Activated T-helper 9 cell treated with anti-CD3 and anti-CD28 coated beads, Interleukin-2, amount 50 U/mL, for 16 hours (primary cell): ENCODE measurements at places on chromosomes 6 and 20.

DNA sequence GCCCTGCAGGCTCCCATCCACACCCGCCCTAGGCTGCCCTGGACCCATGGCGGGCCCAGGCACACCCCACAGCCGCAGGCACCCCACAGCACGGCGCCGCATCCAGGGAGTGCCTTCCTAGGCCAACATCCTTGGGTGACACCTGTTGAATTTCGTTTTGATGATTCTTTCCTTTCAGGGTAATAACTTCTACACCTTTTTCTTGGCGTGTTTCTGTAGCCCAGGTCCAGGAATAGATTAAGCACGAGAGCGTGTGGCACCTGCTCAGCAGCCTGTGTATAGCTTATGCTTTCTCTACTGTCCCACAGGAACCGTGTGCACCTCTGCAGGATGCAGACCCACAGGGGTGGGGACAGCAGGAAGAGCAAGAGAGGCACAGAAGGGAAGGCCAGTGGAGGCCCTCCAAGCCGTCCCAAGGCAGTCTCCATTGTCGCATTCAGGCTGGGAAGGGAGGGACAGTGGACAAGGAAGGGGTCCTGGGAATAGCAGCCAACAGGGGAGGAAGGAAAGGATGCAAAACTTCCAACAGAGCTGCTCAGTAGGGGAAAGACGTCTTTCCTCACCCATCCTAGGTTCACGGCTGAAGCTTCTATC lies 118.1 kb upstream of the AFDN start:
- DNase-seq, result no peak

DNA sequence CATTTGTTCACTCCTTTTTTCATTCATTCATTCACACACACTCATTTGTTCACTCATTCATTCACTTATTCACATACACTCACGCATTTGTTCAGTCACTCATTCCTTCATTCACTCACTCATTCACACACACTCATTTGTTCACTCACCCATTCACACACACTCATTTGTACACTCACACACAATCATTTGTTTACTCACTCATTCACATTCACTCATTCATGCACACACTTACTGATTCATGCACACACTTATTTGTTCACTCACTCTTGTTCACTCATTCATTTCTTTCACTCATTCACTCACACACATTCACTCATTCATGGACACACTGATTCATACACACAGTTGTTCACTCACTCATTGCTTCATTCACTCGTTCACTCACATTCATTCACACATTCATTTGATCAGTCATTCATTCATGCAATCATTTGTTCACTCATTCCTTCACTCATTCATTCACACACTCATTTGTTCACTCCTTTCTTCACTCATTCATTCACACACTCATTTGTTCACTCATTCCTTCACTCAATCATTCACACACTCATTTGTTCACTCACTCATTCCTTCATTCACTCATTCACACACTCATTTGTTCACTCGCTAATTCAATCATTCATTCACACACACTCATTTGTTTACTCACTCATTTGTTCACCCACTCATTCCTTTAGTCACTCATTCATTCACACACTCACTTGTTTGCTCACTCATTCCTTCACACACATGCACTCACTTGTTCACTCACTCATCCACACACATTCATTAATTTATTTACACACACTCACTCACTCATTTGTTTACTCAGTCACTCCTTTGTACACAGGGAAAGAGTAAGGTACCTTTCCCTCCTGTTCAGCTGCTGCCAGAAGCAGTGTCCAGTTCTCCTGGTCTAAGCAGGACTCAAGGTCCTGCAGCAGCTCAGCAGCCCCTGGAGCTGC lies 50.7 kb upstream of the BHLHE23 start:
- DNase-seq, result no peak

DNA sequence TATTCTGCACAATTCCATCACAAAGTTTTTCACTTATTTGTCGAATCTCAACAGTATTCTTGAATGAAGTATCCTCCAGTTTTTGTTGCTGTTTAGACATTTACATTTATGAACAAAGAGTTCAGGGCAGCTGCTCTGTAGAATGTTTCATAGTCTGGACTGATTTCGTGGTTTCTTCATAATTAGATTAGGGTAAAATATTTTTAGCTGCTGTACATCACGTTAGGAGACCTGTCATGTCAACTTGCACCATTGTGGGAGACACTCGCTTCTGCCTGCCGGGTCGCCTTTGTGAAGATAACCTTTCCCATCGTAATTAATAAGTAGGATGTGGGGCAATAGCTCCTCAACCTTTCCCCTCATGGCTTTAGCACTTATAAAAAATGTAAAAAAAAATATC lies 27.5 kb upstream of the RPS6KA2 start:
- DNase-seq, result no peak

GRCh38 chr20:36205026-36205425 lies 31.3 kb upstream of the AAR2 start:
- DNase-seq, result no peak

DNA sequence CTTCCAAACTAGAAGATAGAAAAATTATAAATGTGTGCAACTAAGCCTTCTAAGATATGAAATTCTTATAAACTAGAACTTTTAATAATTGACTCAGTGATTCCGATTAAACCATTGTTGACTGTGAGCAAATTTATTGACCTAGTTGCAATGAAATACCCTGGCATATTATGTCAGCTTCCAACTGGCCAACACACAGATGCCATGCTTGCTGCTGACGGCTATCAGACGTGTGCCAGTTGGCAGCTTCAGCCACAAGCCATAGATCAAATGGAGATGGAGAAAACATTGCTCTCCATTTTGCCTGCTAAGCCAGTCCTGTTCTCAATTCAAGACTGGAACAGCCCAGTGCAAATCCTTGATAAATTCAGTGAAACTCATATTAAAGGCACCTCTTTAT lies 101.7 kb upstream of the HDGFL1 start:
- no peak for DNase-seq

DNA sequence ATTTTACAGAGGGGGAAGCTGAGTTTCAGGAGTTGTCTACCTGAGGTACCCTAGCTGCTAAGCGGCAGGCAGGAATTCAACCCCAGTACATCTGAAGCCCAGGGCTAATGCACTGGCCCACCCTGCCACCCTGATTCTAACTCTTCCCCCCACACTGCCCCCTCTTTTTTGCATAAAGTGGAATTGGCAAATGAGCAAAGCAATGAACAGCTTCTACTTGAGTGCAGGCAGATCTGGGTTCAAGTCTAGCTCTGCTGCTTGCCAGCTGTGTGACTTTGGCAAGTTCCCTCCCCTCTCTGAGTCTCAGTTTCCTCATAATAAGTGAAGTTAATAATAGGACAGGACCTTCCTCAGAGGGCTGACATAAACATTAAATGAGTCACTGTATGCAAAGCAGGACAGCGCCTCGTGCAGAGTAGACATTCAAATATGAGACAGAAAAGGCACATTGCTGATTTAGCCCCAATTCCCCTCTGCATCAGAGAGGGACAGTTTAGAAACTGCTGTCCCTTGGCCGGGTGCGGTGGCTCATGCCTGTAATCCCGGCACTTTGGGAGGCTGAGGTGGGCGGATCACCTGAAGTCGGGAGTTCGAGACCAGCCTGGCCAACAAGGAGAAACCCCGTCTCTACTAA lies 4.7 kb downstream of the ADA start:
- no peak for DNase-seq

DNA sequence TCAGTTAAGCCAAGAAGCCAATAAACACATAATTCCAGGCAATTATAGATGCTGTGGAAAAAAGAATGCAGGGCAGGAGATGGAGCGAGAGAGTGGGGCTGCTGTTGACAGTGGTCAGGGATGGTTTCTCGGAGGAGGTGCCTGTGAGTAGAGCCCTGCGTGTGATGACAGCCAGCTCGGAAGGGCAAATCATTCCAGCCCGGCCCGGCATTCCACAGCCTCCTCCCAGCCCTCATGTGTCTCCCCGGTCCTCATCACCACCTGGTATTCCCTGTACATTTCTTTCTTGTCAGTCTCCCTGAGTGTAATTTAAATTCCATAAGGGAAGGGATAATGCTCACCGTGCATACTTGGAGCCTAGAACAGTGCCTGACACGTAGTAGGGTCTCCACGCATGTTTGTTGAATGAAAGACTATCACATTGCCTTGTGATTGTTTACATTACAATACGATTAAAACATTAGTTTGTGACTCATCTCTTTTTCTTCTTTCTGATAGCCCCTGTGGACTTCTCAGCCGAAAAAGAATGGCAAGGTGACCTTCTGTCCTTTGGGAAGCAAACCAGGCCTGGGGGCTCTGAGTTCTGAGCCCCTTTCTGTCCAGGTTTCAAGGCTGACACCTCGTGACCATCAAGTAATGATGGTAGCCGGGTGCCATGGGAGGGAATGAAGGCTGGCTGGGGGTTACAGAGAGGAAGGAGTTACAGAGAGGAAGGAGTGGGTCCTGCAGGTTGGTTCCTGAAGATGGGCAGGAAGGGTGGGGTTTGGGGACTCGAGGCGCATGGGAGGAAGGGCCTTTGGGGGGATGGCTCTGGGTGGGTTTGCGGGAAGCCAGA lies 379.5 kb upstream of the SULF2 start:
- no peak for DNase-seq

DNA sequence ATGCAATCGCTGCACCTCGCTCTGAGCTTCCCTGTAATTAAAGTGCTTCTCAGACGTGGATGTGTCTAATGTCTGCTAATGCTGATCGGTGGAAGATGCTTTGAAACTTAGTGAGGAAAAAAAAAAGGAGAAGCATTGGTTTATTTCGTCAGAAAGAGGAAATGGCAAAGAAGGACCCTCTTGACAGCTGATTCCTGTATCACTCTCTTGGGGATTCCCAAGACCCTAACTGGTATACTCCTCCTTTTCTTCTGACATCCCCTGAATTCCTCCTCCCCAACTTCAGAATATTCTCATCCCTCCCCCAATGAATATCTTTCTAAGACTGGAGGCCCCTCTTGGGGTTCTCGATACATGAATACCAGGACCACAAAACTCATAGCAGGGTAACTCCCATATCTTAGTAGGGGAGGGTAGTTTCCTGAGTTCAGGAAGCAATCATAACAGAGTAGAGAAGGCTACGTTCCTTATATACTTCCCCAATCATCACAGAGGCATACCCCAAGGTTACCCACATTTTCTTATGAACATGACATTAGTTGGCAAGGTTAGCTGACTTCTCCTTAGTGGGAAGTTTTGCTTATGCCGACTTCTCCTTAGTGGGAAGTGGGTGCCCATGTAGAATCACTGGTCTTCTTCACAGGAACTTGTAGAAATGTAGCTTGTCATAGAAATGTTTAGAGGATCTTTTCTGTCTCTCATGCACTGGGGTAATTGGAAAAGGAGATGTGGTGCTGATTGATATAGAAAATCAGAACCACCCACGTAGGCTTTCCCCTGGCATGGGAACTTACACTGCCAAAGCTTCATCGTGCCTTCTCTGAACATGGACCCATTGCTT lies 63.8 kb upstream of the ATXN1 start:
- DNase-seq, result no peak

- no peak for DNase-seq
Observed at GRCh38 chr6:137697267-137697938, 169.7 kb upstream of the TNFAIP3 start.

- no peak for DNase-seq
Observed at GRCh38 chr6:153790876-153791473, 248.1 kb upstream of the OPRM1 start.

- DNase-seq, result peak; percentile 44
Observed at GRCh38 chr20:49979030-49979832, 3.5 kb upstream of the SNAI1 start.

- no peak for DNase-seq
Observed at GRCh38 chr20:31590717-31591225, 14.3 kb upstream of the ID1 start.

DNA sequence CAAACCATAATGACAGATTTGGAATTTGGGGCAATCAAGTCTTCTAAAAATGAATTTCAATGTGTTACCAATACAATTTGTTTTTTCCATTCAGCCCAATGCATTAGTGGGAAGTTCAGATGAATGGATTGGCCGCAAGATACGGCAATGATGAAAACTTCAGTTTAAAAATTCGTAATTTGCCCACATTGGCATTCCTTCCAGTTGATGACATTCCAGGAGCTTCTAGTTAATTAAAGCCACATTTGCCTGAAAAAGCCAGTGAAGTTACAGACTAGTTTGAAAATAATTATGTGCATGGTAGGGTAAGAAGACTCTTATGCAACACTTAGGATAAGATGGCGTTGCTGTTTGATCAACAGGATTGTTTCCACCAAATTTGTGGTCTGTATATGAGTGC lies 46.2 kb downstream of the NHLRC1 start:
- DNase-seq, result no peak
